ENCODE measurements at places on chromosomes 13 and 19.

DNA sequence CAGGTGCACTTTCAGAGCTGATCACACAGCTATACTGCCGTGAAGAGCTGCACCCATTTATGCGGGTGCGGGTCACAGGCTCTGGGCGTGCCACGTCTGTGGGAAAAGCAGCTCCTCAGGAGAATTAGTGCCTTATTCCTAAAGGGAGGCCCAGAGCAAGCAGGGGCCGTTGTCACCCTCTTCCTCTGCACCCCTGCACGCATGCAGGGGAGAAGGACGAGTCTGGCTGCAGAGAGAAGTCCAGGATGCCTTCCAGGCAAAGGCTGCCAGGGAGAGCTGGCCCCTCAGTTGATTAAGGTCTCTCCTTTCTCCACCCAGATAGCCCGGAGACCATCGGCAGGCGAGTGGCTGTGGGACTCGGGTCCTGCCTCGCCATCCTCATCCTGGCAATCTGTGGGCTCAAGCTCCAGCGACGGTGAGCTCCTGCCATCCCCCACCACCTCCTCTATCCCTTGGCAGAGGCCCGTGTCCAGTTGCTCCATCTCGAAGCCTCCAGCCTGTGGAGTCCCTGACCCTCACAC lies 3.1 kb upstream of the FFAR1 start:
- DNase-seq, result no peak

DNA sequence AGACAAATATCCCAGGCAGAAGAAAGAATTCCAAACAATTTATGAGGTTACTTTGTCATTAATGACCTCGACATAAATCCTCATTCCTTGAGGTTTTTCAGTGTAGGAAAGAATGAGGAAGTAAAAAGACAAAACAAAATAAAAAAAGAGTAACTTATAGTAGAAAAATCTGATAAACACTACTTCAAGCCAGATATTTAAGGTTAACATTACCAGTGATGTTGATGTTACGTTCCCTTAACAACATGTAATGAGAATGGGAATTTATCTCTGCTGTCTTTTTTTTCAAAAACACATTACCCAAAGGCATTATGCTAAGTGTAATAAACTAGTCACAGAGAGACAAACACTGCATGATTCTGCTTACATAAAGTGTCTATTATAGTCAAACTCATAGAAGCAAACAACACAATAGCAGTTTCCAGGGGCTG lies 935.1 kb downstream of the SLITRK1 start:
- no peak for DNase-seq

- no peak for DNase-seq
Observed at GRCh38 chr19:8490395-8490760, 12.1 kb downstream of the PRAM1 start.

DNA sequence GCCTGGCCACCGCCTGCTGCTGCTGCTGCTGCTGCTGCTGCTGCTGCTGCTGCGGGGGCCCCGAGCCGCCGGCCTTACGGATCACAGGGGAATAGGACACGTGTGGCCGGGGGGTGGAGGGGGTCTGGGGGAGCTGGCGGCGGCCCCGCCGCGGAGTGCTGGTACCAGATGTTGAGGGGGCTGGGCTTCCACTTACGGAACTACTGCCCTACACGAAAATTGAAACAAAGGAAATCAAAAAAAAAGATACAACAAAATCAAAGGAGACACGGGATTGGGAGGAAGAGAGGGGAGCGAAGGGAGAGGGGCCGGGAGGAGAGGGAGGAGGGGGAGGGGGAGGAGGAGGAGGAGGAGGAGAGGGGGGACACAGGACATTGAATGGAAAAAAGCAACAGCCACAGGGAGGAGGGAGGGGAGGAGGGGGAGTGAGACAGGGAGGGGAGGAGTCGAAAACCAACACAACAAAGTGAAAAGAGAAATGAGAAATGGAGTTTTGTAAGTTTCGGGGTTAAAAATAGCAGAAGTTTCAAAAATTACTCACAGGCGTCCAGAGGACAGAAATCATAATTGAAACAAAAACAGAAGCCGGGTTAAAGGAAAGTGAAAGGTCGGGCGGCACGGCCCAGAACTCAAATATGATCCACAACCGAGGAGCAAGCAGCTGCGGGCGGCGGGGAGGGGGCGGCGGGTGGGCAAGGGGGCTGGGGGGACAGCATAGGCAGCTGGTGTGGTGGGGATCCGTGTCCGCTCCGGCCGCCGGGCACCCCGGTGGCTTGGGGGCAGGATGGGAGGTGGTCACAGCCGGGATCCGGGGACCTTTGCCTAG lies 57.8 kb downstream of the IER2 start:
- peak; percentile 63 for DNase-seq

DNA sequence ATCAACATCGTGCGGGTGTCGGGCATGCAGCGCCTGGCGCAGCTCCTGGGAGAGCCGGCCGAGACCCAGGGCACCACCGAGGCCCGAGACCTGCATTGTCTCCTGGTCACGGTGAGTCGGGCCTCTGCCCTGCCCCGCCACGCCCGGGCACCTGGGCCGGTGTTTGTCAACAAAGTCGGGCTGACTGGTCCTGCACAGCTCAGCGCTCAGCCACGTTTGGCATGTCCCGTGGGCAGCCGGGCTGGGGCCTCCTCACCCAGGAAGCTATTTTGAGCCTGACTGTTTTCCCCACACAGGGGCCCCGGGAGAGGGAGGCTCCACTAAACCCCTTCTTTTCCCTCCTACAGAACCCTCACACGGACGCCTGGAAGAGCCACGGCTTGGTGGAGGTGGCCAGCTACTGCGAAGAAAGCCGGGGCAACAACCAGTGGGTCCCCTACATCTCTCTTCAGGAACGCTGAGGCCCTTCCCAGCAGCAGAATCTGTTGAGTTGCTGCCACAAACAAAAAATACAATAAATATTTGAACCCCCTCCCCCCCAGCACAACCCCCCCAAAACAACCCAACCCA lies 1.3 kb downstream of the GADD45B start:
- DNase-seq, result no peak

- DNase-seq, result no peak
Observed at GRCh38 chr19:19651076-19651475, 7.6 kb upstream of the GMIP start.

DNA sequence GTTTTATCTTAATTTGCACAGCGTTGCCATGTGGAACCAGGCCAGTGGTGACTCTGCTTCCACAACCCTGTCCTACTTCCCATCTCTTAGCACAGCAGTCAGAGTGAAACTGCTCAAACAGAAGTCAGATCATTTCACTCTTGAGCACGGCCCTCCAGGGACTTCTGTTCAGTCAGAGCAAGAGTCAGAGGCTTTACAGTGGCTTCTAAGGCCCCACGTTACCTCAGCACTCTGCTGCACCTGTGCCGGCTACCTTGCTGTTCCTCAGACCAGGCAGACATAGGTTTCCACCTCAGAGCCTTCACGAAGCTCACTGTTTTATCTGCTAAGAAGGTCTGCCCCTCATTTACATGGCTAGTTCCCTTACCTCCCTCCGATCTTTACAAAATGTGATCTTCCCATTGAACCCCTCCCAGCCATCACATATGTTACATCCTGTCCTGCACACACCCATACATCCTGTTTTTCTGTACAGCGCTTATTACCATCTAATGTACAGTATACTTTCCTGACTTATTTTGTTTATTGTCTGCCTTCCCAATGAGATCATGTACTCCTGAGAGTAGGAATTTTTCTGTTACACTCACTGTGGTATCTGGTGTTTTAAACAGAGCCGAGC lies 41.6 kb downstream of the TM9SF2 start:
- DNase-seq, result no peak

GRCh38 chr13:26017196-26017921 lies 34.5 kb downstream of the SHISA2 start:
- DNase-seq, result no peak

DNA sequence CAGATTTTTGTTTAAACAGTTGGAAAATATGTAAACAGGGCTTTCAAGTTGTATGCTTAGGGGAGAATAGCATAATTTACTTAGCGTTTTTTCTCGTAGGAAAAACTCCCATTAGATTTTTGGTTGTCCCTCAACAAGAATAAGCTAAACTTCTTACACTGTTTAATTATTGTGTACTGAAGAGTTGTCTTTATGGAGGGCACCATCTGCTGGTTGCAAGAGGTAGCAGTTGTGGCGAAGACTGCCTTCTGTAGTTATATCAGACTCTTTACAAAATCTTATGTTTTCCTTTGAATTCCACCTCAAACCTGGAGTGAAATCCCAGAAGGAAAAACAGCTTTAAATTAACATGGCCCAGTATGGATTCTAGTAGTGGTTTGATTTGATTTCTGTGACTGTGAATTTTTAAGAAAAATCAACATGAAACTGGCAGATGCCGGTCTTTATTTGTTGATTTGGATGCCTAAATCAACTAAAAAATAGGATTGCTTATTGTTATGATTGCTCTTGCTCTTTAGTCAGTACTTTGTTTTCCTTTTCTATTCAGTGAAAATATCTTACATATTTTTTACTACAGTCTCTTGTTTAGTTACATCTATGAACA lies 53.4 kb downstream of the PDS5B start:
- DNase-seq, result peak; percentile 24

GRCh38 chr19:16168465-16169081 lies 4.8 kb downstream of the CIB3 start:
- no peak for DNase-seq

DNA sequence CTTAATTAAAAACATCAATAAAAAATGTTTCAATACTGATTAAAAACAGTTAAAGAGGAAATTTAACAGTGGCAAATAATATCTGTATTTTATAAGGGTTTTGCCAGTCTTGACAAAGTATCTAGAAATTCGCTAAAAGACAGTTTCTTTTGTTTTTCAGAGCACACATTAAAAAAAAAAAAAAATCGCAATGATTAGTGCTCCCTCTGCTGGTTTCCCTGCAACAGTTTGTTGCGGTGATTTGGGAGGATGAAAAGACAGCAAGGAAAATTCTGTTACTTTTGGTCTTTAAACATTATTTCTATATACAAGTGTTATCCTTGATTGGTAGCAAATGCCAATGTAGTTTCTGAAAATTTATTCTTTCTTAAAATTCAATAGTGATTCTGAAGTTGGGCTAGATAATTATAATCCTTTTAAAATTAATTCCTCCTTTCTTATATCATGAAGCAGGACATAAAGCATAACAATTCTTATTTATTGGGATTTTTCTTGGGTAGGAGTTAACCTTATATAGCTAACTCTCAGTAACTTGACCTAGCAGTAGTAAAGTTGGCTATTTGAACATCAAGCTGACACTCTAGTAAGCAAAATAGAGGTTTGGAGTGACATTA lies 23.1 kb upstream of the SPRY2 start:
- DNase-seq, result no peak

DNA sequence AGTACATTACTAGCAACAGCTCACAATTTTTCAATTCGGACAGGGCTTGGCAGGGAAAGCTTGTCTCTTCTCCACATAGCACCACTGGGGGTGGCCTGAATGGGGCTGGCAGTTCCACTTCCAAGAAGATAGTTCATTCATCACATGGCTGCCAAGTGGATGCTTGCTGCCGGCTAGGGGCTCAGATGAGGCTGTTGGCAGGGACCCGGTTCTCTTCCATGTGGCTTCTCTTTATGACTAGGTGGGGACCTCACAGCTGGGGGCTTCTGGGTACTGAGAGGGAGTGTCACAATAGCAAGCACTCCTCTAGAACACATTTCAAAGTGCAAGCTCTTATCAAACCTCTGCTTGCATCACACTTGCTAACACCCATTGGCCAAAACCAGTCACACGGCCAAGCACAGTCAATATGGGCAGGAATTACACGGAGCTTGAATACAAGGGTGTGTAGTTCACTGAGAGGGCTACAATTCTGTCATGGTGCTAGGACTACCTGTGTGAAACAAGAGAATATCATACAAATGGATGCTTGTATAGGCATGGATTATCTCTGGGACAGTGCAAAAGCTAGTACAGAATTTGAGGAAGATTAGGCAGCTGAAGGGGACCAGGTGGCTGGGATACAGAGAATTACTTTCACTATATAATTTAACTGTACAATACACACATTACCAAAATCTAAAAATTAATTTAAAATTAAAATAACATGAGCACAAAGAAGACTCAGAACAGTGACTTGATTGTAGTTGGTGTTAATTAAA lies 32.3 kb downstream of the ATP7B start:
- DNase-seq, result no peak
